ENCODE measurements at places on chromosomes 11 and 22. TPM values are rescaled to one million over a fixed set of nuclear protein-coding genes. Genes with fewer than 3 reads are reported as not detected.

CHORDC1 gene
- total RNA-seq = 51.2 TPM

ANGPTL5 gene
- total RNA-seq = not detected

DNA sequence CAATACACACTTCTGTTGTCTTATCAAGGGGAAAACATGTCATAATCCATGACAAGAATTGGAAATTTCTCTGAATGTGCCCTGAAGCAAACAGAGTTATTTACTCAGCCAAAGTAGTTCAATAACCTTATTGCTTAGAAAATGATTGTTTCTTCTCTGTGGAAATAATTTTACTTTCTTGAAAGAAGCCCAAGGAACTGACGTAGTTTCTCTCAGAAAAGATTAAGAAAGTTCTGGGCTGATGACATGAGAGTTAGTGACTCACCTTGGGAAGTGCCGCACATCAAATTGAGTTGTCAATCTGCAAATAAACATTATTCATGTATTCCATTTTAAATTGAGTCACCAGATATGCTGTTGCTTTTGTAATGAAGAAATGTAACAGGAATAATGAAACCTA, 418.6 kb upstream of the LRRC4C start:
- no peaks in the 10 kb centered on the region for H3K36me3 ChIP-seq
- no peaks in the 10 kb centered on the region for H3K4me1 ChIP-seq
- no peaks in the 10 kb centered on the region for H3K27me3 ChIP-seq
- H3K27ac ChIP-seq = no peak overlapping the region
- no peak for DNase-seq

DNA sequence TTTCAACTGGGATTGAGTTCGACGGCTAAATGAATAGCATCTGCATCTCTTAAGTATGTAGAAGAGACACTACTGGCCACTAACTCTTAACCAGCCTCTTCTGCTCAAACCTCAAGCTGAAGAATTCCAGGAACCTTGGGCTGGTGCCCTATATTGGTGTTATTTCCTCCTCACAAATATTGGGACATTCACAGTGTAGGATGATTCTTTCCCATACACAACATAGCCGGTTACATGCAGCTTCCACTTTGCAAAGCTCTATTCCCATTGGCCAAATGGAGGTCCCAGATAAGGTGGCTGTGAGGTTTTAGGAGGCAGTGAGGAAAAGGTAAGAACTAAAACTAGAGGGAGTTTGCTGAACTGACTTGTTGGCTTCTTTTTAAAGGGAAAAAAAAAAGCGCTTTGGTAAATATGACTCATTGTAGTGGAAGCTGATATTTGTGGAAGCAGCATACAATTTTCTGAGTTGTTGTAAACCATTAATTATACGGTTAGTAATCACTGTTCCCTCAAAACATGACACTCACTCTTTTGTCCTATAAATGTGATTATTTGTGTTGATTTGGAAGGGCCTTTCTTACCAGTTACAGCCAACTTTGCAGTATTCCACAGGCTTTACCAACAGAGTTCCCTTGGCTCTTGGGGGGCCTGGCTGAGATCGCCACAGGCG, 17.6 kb downstream of the C22orf31 start:
- peaks cover 47% of the 10 kb centered on the region for H3K36me3 ChIP-seq
- peak; percentile 76 for DNase-seq
- H3K4me1 ChIP-seq = no peaks in the 10 kb centered on the region

- H3K27ac ChIP-seq = peak overlapping the region; percentile 73
- H3K4me1 ChIP-seq = peaks cover 40% of the 10 kb centered on the region
- DNase-seq = peak; percentile 54
- no peaks in the 10 kb centered on the region for H3K36me3 ChIP-seq
These were observed 347 bp downstream of the MN1 start for GRCh38 chr22:27801202-27801615.

GRCh38 chr11:107770551-107770951, 58.7 kb upstream of the SLN start:
- H3K27ac ChIP-seq = no peak overlapping the region
- no peaks in the 10 kb centered on the region for H3K27me3 ChIP-seq
- H3K36me3 ChIP-seq = no peaks in the 10 kb centered on the region
- H3K4me1 ChIP-seq = no peaks in the 10 kb centered on the region
- peak; percentile 6 for DNase-seq

DNA sequence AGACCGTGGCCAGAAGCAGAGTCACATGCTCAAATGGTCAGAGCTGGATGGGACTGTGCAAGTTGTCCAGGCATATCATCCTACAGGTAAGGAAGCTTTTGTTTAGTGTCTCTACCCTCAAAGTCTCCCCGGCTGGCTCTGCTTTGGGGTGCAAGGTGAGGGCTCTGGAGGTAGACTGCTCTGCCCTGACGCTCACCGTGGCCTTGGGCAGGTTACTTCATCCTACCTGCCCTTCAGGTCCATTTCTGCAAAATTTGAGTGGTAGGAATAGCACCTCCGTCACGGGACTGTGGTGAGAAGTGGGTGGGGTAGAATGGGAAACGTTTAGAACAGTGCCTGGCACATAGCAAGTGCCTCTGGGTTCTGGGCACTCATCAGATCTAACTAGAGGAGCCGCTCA, 42.2 kb downstream of the NAT10 start:
- H3K27me3 ChIP-seq = no peaks in the 10 kb centered on the region
- peaks cover 24% of the 10 kb centered on the region for H3K36me3 ChIP-seq
- peaks cover 42% of the 10 kb centered on the region for H3K4me1 ChIP-seq
- no peak overlapping the region for H3K4me3 ChIP-seq
- no peak overlapping the region for H3K27ac ChIP-seq
